ENCODE measurements at places on chromosomes 3 and 15.

DNA sequence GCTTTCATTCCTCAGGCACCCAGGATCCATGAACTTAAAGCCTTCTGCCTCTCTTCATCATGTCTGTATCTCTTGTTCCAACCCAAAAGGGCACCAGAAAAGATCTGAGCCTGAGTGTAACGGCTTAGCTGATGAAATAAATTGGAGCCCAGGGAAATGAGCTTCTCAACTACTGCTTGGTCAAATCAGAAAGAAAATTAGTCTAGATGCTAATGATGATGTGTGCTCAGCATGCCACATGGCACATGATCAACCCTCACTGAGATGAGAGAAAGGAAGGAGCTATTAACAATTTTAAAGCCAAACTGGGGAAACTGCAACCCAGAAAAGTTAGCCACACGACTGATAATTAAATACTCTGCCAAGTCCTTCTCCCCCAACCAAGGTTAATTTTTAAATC is 325.7 kb downstream of the CNTN3 start:
- DNase-seq: no peak

DNA sequence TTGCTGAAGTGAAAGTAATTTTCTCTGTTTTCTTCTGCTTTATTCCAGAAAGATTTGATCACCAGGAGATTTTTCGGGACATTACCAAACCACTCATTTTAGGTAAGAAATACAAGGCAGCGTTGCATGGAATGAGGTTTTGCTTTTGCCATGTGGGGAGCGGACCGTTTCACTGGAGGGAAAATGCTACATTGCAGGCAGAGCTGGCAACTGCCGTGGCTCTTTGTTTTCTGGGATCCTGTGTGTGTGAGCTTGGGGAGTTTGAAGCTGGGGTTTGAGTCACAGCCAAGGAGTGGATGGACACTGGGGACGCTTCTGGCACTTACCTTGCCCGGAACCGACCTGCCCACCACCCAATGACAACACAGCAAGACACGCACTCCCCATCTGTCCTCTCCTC is 109.9 kb downstream of the APBA2 start:
- DNase-seq: no peak

DNA sequence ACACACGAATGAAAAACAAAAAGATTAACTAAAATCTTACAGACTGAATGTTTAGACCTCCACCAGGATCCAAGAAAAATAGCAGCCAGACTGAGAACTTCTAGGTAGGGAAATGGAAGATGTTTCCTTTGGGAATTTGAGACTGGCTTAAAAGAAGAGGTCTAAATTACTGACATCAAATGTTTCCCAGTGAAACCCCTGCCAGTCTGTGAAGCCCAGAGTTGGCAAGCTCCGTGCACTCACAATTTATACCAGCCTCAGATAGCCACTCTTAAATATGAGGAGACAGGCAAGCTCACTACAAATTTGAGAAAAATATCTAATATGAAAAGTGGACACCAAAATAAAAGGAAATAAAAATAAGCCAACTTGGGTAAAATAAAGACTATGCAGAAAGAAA is 700.5 kb upstream of the ZNF385D start:
- DNase-seq: no peak

- no peak for DNase-seq
These were observed 292.1 kb downstream of the CGGBP1 start for GRCh38 chr3:87766721-87767120.

DNA sequence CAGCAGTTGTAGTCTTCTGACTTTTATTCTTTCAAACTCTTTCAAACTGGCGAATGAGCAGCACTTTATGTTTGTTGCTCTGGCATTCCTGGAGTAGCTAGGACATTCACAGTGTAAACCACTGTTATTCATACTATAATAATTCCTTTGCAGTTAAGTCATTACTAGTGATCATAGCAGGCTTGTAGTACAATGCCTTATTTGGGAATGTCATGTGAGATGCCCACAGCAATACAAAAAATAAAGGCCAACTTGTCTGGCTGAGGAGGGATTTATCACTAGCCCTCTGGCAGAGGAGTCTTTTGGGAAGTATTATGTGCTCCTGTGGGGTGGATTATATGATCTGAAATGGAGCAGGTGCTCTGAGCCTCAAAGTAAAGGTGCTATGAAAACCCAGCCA is 197.2 kb downstream of the VGLL3 start:
- DNase-seq: no peak

Data from RPMI8226 (cell line).